Stimulated activated CD4-positive, alpha-beta T cell treated with anti-CD3 and anti-CD28 coated beads, Interleukin-1b, Interleukin-23, amount 100 ng/mL, for 4 hours (primary cell): ENCODE measurements at places on chromosomes 16 and 17.

- no peak for DNase-seq
These were observed 478.6 kb downstream of the MAF start for GRCh38 chr16:79121906-79122305.

- DNase-seq, result no peak
These were observed 65.4 kb downstream of the RBFOX3 start for GRCh38 chr17:79545251-79546005.

DNA sequence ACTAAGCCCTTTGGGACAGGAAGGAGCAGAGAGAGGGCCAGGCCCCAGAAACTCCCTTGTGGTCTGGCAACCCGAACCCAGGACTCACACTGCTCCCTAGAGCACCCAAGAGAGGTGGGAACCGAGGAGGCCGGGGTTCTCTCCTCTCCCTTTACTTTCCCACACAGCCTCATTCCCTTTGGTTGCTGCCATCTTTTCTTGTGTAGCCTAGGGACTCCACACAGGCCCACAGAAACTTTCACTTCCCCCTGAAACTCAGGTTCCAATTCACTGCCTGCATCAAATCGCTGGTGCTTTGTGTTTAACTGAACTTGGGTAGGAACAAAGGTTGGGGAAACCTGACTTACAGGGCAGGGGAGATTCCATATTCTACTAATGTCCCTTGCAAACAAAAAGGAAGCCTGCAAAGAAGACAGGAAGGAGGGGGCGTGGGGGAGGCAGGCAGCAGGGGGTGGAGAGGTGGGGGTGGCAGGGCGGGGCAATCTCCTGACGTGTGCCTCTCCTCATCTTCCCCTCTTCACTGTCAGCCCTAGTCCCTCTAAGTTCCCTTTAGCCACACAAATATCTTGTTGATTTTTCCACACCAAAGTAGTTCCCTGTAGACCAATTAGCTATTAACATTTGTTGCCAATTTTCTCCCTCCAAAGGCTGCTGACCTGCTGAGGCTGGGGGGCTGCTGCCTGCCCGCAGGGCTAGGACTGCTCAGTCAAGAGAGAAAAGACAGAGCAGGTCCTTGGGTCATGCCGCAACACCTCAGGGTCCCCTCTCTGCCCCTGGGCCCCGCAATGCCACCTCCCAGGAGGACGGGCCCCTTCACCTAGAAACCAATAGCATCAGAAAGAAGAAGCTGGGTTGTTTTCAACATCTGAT, 8.0 kb downstream of the ST3GAL2 start:
- peak; percentile 66 for DNase-seq

GRCh38 chr17:57965521-57966160, 10.4 kb upstream of the CUEDC1 start:
- no peak for DNase-seq

GRCh38 chr17:63481488-63481870, 4.6 kb downstream of the ACE start:
- no peak for DNase-seq

DNA sequence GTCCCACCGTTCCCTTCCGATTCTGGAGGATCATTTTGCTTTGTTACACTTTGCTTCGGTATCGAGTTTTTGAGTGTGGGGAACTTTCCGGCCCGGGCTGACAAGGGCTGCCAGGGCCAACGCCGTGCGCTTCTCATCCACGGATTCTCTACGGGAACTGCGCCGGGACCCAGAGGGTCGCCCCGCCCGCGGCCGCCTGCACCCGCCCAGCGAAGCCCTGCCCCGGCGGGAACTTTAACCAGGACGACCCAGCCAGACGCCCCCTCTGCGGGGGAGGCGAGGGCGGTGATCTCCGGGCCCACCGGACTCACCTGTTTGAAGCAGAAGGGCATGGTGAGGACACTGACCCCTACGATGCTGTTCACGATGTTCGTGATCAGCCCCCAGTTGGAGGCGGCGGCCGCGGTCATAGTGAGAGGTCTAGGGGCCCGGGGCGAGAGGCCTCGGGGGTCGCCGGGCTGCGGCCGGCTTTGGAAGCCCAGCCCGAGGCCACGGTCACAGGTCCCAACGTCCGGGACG, 536 bp downstream of the SLC38A10 start:
- no peak for DNase-seq

DNA sequence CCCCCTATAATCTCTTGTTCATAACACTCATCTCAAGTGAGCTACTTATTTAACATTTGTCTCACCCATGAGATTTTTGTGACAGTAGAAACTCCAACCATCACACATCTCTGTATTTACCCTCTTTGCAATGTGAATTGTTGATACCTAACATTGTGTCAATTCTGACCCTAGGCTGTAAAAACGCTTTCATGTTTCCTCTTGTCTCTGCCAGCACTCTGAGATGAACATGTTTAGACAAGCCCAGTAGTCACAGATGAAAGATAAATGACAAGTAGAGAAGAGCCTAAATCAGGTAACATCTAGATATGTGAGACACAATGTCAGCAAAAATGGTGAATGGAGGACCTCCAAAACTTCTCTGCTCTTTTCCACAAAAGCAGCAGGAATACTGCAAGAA, 1254.5 kb upstream of the GOT2 start:
- DNase-seq, result no peak

DNA sequence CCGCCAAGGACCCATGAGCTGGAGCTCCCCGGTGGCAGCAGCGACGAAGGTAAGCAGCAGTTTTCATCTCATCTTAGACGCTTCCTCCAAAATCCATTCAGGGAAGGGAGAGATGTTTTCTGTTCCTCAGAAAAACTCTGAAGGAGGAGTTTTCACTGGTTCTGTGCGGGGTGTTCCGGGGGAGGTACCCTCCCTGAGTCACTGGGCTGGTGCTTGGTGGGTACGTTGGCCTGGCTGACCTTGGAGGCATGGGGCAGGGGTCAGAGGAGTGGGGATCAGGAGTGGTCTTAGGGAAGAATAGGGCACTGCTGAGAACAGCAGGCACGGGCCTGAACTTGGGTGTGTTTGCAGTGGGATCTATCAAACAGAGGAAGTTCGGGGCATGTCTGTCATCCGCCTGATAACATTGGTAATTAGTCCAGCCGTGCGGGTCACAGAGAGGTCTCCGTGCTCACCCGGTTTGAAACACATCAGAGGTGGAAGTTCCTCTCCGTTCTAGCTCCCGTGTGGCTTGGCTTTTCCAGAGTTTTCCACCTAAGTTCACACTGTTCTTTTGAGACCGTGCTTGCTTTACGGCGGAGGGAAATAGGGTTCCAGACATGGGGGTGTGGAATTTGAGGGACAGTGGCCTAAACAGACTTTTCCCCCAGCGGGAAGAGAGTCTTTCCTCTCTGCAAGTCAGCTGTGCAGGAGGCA, 59.6 kb upstream of the CIBAR2 start:
- DNase-seq, result no peak

DNA sequence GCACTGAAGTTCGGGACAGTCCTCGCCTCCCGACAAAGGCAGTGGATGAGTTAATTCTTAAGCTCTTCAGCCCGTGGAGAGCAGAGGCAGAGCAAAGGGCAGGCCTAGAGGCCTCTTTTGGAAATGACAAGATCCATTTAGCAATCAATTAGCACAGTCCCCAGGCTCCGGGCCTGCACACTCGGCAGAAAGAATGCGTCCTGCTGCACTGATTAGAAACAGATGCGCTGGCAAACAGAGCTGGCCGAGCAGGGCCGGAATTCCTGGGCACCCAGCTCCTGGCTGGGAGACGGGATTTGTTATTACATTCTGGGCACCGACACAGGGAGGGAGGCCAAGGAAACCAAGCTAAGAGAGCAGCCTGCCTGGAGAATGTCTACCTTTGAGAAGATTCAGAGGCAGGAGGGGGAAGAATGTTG, 162.9 kb downstream of the COPRS start:
- DNase-seq, result no peak

DNA sequence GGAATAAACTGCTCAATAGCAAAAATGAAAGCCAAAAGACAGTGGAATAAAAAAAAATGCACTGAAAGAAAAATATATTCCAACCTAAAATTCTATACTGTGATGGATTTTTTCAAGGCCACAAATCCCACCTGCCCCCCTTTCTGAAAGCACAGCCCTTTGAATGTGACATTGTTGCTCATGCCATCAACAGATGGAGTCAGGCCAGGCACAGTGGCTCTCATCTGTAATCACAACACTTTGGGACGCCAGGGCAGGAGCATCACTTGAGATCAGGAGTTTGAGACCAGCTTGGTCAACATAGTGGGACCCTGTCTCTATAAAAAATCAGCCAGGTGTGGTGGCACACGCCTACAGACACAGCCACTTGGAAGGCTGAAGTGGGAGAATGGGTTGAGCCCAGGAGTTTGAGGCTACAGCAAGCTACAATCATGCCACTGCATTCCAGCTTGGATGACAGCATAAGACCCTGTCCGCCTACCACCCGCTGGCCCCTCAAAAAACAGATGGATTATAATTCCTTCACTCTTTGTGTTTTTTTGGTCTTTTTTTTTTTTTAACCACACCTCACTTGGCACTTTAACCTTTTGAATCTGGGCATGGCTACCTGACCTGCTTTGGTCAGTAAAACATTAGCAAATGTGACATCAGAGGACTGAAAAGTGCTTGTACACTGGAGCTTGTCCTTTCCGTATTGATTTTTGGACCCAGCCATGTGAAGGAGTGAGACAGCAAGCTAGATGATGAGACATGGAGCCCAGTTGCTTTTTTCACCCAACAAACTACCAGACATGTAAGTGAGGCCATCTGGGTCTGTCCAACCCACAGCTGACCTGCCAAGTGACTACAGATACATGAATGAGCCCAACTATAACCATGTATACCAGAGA, 36.3 kb downstream of the GLG1 start:
- no peak for DNase-seq

DNA sequence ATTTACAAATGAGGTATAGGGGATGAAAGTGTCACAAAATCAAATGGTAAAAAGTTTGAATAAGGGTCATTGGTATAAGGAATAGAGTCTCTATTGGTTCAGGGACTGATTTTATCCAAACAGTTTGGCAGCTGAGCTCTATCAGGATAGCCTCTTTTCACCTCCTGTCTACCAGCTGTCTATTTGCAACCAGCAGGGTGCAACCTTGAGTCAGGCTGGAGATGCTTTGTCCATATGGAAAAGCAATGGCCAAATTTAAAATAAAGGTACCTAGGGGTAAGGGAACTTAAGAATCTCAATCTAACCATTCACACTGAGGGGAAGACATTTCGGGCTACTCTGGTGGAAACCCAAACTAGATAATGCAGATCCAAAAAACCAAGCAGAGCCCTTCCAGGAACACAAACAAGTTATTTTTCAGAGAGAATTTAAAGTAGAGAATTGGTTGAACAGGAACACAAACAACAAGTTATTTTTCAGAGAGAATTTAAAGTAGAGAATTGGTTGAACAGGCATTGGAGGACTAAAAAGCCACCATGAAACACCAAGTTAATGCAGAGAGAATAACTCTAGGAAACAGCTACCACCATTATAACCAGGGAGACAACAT, 12.6 kb upstream of the CA10 start:
- no peak for DNase-seq

DNA sequence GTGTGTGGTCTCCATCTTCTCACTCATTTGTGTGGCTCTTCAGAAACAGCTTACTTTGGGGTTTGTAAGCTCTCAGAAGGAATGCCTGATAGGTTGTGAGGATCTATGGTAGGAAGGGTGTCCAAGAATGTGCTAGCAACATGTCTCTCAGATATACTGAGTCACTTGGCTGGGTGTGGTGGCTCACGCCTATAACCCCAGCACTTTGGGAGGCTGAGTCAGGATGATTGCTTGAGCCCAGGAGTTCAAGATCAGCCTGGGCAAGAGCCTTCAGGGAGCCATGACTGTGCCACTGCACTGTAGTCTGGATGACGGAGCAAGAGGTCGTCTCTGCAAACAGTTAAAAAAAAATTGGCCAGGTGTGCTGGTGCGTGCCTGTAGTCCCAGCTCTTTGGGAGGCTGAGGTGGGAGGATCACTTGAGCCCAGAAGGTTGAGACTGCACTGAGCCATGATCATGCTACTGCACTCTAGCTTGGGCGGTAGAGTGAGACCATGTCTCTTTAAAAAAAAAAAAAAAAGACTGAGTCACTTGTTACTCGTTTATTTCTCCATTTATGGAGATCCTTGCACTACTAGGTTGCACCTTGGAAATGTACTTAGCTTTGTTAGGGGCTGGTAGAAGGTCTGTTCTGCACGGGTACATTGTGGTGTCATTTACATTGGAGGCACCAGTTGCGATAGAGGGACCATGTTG, 232.0 kb downstream of the SNX29 start:
- DNase-seq, result no peak

DNA sequence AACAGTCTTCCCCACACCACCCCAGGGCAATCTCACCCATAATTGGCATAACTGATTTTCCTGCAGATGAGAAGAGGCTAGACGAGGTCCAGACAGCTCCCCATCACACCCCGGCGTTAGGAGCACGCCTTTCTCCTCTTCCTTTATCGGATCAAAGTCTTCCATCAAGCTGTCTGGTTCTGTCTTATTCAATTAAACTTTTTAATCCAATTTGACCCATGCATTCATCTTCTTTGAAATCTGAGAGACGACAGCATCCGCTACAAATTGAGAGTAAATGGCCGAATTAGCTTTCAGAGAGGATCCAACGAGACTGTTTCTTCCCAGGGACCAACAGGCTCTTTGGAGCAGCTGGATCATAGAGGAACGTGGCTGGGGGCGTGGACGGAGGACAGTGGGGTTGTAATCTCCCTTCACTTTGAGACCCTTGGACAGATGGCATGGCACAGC, 44.4 kb upstream of the GPRC5B start:
- DNase-seq, result no peak

DNA sequence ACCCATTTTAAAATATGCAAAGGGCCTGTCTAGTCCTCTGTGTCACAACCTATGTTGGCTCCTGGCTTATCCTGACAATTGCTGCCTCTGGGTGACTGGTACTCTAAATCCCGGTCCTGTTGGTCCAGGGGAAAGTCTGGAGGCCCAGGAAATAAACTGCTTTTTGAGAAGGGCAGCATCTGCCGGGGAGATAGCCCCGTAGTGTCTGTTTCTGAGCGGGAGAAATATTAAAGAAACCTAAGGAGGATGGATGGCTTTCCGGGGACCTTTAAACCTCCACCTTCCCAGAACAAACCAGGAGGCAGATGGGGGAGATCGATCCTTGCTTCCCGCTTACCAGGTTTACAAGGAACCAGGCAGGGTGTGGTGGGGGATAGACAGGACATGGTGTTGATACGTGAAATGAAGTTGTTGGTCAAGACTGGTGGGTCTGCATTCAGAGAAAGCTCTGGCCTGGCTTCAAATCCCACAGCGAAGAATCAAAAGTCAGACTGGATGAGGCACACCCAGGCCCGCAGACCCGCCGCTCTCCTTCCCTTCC, 3.8 kb downstream of the HOXB2 start:
- DNase-seq, result no peak

DNA sequence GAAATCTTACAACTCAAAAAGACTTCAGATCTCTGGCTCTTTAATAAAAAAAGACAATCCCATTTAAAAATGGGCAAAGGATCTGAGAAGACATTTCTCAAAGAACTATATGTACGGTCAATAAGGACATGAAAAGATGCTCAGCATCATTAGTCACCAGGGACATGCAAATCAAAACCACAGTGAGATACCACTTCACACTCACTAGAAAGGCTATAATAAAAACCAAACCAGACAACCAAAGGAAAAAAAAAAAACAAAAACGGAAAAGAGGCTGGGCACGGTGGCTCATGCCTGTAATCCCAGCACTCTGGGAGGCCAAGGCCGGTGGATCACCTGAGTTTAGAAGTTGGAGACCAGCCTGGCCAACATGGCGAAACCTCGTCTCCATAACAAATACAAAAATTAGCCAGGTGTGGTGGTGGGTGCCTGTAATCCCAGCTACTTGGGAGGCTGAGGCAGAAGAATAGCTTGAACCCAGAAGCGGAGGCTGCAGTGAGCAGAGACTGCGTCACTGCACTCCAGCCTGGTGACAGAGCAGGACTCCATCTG, 1.7 kb upstream of the NPIPB7 start:
- DNase-seq, result no peak
